ENCODE measurements at places on chromosomes 4 and X. TPM values are rescaled to one million over a fixed set of nuclear protein-coding genes. Genes with fewer than 3 reads are reported as not detected.

FHDC1 gene
- total RNA-seq: 0.25 TPM

FAM9C gene
- 0.12 TPM for total RNA-seq

KLF8 gene
- 3.1 TPM for total RNA-seq

DAPP1 gene
- total RNA-seq: not detected

RAB39B gene
- total RNA-seq: 2.4 TPM

C4orf46 gene
- 9.4 TPM for total RNA-seq

ELMOD2 gene
- 47.0 TPM for total RNA-seq

FATE1 gene
- total RNA-seq: not detected

SLC2A9 gene
- total RNA-seq: 1.4 TPM

USP17L11 gene
- total RNA-seq: not detected

C4orf36 gene
- 0.77 TPM for total RNA-seq

RPL10 gene
- 2,853 TPM for total RNA-seq

PAGE4 gene
- total RNA-seq: not detected

ARHGAP4 gene
- total RNA-seq: 2.7 TPM

C1GALT1C1 gene
- 30.2 TPM for total RNA-seq

SHISA3 gene
- total RNA-seq: 0.12 TPM

CD38 gene
- not detected for total RNA-seq

Data from uterine smooth muscle cell (primary cell).